NCI-H146 (cell line): ENCODE measurements at places on chromosomes 11 and 22.
A peak's percentile ranks its signal among the peaks of the same experiment; 100 is the strongest.

GRCh38 chr22:17845327-17845726, 71.1 kb upstream of the BID start:
- no peak for DNase-seq

DNA sequence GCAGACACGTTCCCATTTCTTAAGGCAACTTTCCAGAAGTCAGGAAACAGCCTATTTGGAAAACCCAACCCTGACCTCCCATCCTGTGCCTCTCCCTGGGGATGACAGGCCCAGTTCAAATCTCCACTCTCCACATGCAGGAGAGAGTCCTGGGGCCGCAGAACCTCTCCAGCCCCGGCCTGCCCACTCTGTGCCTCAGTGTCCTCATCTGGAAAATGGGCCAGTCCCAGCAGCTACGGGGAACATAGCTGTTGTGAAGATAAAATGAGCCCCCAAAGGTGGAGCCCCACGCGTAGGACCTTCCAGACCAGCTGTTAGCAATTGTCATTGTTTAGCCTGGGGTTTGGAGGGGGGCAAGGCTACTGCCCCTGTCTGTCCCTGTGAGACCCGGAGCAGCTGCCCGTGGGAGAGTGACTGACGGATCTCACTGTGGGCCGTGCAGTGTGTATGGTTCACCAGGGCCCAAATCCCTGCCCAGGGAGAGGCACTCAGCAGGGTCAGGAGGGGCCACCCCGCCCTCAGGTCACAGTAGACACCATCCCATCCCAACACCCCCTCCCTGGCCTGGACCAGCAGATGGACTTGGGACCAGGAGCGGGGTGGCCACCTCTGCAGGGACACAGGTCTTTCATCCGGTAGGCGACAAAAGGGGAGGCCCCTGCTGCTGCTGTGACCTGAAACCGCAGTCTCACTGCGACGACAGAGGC, 145.9 kb downstream of the CTTN start:
- no peak for DNase-seq

DNA sequence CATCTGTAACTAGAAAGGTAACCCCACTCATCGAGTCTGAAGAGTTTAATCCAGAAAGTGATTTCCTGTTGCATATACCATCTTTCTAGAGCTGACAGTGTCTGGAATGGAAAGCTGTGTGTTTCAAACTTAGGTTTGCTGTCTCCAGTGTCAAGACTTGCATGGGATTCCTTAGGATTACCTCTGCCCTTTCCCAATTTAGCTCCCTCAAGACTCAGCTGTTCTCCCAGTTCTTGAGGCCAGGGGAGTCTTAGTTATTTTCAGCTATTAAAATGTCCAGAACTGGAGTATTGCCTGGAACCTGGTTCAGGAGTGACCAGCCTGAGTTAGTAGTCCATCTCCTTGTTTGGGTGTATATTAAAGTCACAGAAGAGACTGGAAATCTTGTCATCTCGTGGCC, 25.0 kb upstream of the LDHA start:
- no peak for DNase-seq

DNA sequence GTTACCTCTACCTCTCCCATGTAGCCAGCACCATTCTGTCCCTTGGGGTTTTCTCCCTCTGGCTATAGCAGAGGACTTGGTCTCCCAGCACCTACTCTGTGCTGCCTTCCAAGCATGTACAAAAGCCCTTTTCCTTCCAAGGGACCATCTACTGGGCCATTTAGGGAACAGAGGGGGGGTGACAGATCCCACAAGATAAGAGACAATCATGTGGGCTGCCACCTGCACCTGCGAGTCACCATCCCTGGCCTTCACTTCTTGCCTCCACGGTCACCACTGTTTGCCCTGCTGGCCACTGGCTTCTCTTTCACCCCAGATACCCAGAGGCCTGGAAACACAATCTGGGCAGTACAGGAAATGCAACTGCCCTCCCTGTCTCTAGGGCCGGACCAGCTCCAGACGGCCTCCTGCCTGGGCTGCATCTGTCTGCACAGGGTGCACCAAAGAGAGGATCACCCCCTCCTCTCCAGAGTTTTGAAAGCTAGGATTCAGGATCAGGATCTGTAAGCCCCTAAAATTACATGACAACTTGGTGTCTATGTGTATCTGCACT, 160.8 kb upstream of the NECTIN1 start:
- peak; percentile 42 for DNase-seq

GRCh38 chr11:114598461-114598860, 2.9 kb upstream of the NXPE4 start:
- no peak for DNase-seq

GRCh38 chr11:67639438-67639859, at the start of gene TBX10:
Gene TBX10 (minus strand): TSS chr11:67639763. CDS start chr11:67639472, 291 bp downstream.
- no peak for DNase-seq

- no peak for DNase-seq
Observed at GRCh38 chr11:17744151-17744940, 9.8 kb downstream of the KCNC1 start.

GRCh38 chr11:34594603-34595002, 26.3 kb upstream of the EHF start:
- no peak for DNase-seq
